Pericardium fibroblast (primary cell): ENCODE measurements at places on chromosomes 11 and 22. TPM values are rescaled to one million over a fixed set of nuclear protein-coding genes. Genes with fewer than 3 reads are reported as not detected.

The GRIA4 gene
- total RNA-seq = not detected in 2 replicates

The MYEOV gene
- not detected in 2 replicates for total RNA-seq

The MALAT1 gene
- 1,267 and 1,769 TPM in 2 replicates for total RNA-seq

The PDGFD gene
- total RNA-seq = 42.9 and 92.0 TPM in 2 replicates

The FAM181B gene
- not detected in 2 replicates for total RNA-seq

The GAL3ST1 gene
- 0.12 TPM in 1 of 2 replicates, not detected in the other for total RNA-seq

The OR10D3 gene
- not detected in 2 replicates for total RNA-seq

The APOA4 gene
- total RNA-seq = not detected in 2 replicates

The PIH1D2 gene
- total RNA-seq = 2.0 TPM in 1 of 2 replicates, not detected in the other

The MMP27 gene
- not detected in 2 replicates for total RNA-seq

The CARD18 gene
- not detected in 2 replicates for total RNA-seq

The TENM4 gene
- total RNA-seq = 0.35 and 9.3 TPM in 2 replicates

The OR6T1 gene
- not detected in 2 replicates for total RNA-seq

The OR52I2 gene
- not detected in 2 replicates for total RNA-seq

The FAM180B gene
- 0.12 and 1.3 TPM in 2 replicates for total RNA-seq
